ENCODE measurements at places on chromosomes 5 and 9.

DNA sequence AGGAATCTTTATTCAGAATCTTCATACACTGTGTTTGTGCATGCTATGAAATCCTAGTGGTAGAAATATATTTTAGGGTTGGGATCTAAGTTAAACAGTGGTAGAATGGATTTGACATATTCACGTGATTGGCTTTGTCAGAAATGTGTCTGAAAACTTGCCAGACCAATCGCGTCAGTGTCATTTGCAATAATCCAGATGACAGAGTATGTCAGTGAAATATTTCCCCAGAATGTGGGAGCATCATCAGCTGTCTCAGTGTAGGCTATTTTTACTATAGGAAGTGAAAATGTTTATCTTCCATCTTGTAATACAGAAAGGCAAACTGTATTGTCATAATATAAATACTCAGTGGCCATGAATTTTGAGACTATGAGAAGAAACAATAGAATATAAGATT, 220.6 kb upstream of the EDIL3 start:
- no peak for ATAC-seq

DNA sequence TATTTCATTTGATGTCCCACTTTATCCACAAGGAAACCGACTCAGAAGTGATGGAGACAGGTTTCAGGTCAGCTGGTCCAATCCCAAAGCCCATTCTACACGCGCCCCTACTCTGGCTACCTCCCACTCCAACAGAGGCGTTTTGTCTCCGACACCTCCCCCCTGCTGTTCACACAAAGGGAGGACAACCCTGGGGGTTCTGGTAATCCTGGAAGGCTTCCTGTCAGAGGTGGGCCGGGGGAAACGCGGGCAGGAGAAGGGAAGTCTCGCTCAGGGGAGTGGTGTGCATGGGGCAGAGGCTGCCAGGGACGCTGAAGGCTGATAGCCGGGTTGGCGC, 39.7 kb upstream of the GABRP start:
- ATAC-seq, result no peak

DNA sequence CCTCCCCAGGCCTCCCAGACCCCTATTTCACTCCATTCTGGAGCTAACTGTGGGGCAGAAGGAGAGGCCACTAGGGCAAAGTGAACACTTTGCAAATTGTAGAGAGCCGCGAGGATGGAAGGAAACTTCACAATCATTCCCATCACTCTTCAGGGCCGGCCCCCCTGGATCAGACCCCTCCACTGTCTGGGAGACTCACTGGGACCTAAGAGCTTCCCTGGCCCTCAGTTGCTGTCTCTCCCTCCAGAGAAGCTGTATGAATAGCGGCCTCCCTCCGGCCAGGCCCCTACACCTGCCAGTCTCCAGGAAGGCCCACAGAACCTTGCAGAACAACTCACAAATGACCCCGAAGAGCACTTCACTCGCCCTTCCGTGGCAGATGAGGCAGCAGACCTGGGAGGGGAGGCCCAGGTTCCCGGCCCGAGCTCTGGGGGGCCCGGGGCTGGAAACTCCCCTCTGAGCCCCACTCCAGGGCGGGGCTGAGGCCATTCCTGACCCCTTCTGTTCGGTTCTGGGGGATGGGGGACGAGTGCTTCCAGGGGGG, 141.9 kb upstream of the IER5L start:
- no peak for ATAC-seq

- ATAC-seq, result peak; percentile 85
These were observed 123.7 kb upstream of the CPEB4 start for GRCh38 chr5:173764332-173765028.

GRCh38 chr5:150158170-150158949, 2.7 kb upstream of the PDGFRB start:
- no peak for ATAC-seq

DNA sequence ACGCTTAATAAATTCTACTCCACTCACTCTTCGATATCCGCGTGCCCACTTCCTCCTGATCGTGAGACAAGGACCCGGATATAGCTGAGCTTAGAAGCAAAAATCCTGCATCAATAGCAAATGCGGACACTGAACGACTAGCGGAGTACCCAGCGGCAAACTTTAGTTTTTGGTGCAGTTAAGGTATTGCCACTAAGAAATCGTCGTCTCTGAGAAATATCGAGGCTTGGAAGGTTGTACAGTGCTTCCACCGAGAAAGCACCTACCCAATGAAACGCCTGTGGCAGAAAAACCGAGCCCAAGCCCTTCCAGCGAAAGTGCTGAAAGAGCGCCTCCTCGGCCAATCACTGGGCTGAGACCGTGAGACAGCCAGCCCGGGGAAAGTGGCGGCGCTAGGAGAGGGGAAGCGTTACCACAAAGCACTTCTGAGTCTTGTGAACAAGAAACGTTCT, 32.2 kb downstream of the ANXA2R start:
- ATAC-seq, result peak; percentile 59

Measured in esophagus mucosa (tissue), 1 donor.